Head of caudate nucleus (tissue), 42 donors: ENCODE measurements at places on chromosomes 1 and 21.

GRCh38 chr1:51433269-51433971, 85.6 kb downstream of the EPS15 start:
- DNase-seq, result no peak

- DNase-seq, result no peak
Measured at GRCh38 chr1:113928187-113928930, 765 bp upstream of the HIPK1 start.

DNA sequence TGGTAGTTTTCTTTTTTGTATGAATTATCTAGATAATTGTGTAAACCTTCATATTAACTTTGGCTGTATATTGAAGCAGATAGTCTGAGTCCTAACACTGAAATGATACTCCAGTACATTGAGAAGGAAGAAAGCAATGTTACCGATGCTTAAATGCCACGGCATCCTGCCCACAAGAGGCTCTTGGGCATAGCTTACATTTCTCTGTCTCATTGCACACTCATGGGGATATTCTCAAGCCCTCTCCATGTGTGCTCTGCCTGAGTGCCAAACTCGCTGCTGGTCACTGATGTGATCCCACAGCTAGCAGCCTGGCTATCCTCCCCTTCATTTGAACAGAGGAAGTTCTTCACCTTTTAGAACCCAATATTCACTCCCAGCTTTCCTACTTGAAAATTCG, 179.4 kb downstream of the TGFB2 start:
- no peak for DNase-seq

GRCh38 chr21:33451634-33452071, 28.1 kb downstream of the TMEM50B start:
- no peak for DNase-seq

- no peak for DNase-seq
Measured at GRCh38 chr1:161398900-161399256, 31.2 kb upstream of the CFAP126 start.

- DNase-seq, result no peak
Measured at GRCh38 chr1:247906504-247907047, 11.2 kb downstream of the OR2W3 start.

GRCh38 chr1:36888811-36889477, 145.4 kb downstream of the GRIK3 start:
- DNase-seq, result peak; percentile 21

- no peak for DNase-seq
Measured at GRCh38 chr1:107919953-107920352, 45.0 kb downstream of the VAV3 start.

DNA sequence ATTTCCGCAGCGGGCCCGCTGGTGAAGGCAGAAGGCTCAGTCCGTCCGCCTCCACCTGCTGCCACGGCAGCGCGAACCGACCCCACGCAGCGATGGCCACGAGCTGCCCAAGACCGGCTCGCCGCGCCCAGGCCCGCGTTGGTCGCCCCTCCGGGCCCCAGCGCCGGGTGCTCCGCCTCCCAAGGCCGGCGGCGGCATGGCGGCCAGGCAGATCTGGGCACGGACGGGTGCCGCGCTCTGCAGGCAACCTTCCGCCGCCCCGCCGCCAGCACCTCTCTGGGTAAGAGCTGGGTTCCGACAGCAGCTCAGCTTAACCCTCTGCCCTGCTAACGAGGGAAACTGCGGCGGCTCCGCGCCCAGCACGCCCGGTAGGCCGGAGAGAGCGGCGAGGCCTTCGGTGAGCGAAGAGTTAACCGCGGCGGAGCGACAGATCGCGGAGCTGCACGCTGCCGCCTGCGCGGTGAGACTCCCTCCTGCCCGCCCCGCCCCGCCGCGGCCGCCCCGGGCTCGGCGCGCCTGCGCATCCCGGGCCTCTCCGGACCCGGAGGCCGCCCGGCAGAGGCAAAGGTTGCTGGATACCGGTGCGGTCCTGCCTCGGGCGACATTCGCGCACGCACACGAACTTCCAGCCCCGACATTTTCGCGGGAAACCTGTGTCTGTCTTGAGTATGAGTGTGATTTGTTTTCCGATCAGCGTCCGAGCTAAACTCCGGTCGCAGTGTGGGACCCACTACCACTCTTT, at the start of gene C1orf53:
TSS of gene C1orf53 (plus strand) at position 177 of the 742 bp plus-strand sequence. CDS start at position 197, 20 bp downstream.
- DNase-seq, result peak; percentile 89

- DNase-seq, result no peak
Measured at GRCh38 chr1:178612261-178612660, 99.4 kb downstream of the TEX35 start.

GRCh38 chr1:62057641-62058290, 136.9 kb upstream of the L1TD1 start:
- no peak for DNase-seq

DNA sequence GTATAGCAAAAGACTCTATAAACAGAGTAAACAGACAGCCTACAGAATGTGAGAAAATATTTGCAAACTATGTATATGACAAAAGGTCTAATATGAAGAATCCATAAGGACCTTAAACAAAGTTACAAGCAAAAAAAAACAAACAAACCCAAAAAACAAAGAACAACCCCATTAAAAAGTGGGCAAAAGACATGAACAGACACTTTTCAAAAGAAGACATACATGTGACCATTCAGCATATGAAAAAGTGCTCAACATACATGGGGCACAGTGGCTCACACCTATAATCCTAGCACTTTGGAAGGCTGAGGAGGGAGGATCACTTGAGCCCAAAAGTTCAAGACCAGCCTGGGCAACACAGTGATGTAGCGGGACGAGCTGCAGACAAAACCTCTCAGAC, 17.9 kb upstream of the OR2B11 start:
- no peak for DNase-seq

GRCh38 chr1:46401964-46402626, 8.0 kb downstream of the FAAH start:
- DNase-seq, result peak; percentile 87

DNA sequence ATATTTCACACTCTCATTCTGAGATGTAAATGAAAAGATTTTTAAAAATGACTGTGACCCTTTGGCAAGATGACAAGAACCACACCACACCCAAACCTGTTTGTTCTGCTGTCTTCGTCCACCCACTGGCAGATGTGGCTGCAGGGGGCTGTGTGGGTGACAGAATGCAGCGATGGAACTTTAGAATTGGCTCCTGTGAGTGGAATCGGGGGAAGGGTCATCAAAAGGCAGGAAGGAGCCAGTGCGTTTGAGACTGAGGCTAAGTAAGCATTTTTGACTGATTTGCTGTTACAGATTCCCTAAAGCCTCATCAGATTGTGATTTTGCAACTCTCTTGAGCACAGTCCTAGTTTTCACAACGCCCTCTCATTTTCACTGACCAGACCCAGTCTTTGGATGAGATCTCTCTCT, 111.2 kb upstream of the ADGRL2 start:
- DNase-seq, result no peak
